Activated T-helper 1 cell treated with anti-CD3 and anti-CD28 coated beads, Interleukin-2, amount 50 U/mL, for 16 hours (primary cell): ENCODE measurements at places on chromosomes 6 and 20.

GRCh38 chr6:25315194-25316177, 36.3 kb downstream of the CARMIL1 start:
- no peak for DNase-seq

GRCh38 chr6:291204-291696, 1.0 kb upstream of the DUSP22 start:
- DNase-seq, result no peak

GRCh38 chr6:35317483-35318195, 20.0 kb downstream of the DEF6 start:
- DNase-seq, result no peak

DNA sequence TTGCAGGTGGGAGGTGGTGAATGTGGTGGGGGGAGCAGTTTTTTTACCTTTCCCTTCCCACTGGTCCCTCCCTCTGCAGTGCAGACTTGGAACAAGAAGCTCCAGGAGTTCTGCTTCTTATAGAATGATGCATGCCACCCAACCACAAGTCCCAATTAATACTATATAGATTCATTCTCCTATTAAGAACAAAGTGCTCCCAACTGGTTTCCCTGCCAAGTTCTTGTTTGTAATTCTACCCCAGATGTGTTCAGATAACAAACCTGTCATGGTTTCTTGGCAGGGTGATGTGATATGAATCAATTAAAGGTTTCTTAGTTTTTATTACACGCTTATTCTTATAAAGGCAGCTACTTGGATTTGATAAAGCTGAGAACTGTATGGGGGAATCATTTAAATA, 23.9 kb downstream of the HDDC2 start:
- DNase-seq, result no peak

GRCh38 chr6:54115966-54116365, 4.7 kb downstream of the MLIP start:
- DNase-seq, result no peak

- DNase-seq, result no peak
Measured at GRCh38 chr6:168992446-168993144, 261.1 kb downstream of the THBS2 start.

- no peak for DNase-seq
Measured at GRCh38 chr6:117396228-117396627, 29.5 kb downstream of the ROS1 start.

DNA sequence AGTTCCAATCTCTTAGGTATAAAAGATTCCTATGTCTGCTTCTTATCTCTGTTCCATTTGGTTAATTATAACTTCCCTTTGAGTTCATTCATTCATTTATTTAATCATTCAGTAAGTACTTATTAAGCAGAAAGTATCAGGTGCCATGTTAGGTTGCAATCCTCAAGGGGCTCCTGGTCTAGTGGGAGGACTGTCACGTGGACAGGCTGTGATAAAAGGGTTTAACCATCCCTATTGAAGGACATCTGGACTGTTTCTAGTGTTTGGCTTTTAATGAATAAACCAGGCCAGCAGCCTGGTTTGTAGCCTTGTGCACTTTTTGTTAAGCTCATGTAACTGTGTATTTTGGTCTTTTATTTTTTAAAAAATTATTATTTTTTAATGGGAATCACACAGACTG, 162.1 kb upstream of the OGFRL1 start:
- DNase-seq, result no peak

DNA sequence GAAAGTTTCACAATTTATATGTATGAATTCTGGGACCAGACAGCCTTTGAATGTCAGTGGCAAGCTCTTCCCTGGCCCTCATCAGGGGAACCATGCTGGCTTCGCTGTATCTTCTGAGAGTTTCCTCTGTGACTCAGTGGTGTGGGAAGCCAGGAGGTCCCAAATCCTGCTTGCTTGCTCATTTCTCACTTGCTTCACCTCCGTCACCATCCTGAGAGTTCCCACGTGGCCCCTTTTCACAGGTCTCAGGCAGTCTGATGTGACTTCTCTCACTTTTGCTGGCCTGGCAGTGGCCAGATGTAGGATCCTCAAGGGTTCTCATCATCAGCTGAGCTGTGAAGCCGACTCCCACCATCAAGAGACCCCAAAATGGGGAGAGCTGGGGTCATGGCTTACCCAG, 28.4 kb upstream of the RIN2 start:
- no peak for DNase-seq

DNA sequence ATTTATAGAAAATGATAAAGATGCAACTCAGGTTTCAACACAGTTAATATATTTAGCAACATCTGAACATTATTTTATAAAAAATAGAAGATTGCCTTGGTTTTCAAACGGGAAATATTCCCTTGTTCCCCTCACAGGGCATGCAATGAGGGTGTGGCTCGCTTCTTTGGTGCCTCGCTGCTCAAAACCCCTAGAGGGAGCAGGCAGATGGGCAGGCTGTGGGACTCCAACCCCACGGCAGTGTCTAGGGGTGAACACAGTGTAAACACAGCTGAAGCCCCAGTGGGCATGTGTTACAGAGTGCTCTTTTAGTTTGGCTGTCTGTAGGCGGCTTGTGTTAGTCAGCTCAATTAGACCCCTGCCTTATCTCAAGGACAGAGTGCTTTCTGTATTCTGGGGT, 560.8 kb upstream of the IMPG1 start:
- no peak for DNase-seq

DNA sequence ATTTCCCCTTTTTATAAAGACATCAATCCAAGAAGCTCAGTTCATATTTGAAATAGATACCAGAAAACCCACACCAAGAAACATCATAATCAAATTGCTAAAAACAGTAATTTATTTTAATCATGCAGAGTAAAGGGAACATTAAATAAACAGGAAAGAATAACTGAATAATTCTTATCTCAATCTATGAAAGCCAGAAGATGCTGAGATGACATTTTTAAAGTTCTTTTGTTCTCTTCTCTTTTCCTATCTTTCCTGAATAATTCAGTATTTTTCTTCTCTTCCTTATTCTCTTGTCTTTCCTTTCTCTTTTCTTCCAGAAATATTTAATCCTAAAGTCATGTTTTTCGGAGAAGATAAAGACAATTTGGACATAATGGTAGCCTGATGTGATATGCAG, 259.0 kb upstream of the OPRM1 start:
- no peak for DNase-seq

- no peak for DNase-seq
Measured at GRCh38 chr6:156699017-156699421, 78.2 kb upstream of the ARID1B start.

DNA sequence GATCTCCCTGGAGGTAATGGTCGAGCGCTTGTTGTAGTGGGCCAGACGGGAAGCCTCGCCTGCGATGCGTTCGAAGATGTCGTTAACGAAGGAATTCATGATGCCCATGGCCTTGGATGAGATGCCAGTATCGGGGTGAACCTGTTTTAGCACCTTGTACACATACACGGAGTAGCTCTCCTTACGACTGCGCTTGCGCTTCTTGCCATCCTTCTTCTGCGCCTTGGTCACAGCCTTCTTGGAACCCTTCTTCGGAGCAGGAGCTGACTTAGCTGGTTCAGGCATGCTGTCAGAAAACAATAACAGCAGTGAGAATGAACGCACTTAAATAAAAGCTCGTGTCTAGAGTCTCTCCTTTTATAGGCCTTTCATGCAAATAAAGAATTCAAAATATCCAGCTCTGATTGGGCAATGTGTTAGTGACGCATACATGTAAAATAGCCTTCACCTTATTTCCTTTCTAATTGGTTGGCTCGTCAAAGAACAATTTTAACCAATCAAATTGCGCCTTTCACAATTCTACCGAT, 129.2 kb downstream of the HFE start:
- peak; percentile 47 for DNase-seq
